ENCODE measurements at places on chromosomes 6 and 20.

DNA sequence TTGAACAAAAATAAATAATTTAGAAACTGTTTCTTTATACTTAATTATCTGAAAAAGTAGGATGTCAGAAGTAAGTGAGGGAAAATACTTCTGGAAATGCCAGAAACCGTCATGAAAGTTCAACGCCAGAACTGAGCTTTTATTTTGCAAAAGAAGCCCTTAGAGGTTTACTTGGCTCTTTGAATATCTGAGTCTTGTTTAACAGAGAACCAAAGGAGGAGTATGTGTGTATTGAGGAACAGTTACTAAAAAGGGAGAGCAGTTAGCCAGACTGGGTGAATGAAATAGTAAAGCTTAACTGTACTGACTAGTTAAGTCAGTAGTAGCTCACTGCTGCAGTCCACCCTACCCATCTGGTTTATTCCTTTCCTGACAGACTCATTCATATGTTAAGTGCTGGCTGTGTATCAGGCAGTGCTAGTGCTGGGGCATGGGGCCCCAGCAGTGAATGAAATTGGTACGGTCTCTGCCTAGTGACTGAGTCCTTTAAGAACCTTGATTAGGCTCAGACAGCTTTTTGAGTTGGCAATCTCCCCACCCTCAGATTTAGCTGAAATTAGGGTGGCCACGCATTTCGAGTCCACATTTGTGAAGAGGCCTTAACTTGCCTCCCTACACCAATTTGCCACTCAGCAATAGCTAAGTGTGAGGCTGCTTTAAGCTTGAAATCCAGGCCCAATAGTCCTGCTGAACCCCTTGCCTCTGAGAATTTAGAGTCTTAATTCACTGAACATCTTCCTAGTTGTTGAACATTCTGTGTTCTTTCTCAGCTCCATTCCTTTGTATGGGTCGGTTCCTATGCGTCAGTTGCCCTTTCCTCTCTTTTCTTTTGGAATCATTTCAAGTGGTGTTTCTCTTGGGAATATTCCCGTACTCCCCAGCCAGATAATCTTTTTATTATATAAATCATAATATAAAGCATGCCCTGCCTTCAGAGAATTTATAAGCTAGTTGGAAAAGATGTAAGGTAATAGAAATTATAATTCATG lies 20.2 kb downstream of the MAP3K4 start:
- no peak for DNase-seq

GRCh38 chr6:161557333-161558107 lies 283.7 kb upstream of the AGPAT4 start:
- DNase-seq, result no peak

GRCh38 chr6:106184629-106185028 lies 98.5 kb downstream of the PRDM1 start:
- no peak for DNase-seq

- DNase-seq, result peak; percentile 11
These were observed 223.7 kb downstream of the GMDS start for GRCh38 chr6:2021713-2022125.

DNA sequence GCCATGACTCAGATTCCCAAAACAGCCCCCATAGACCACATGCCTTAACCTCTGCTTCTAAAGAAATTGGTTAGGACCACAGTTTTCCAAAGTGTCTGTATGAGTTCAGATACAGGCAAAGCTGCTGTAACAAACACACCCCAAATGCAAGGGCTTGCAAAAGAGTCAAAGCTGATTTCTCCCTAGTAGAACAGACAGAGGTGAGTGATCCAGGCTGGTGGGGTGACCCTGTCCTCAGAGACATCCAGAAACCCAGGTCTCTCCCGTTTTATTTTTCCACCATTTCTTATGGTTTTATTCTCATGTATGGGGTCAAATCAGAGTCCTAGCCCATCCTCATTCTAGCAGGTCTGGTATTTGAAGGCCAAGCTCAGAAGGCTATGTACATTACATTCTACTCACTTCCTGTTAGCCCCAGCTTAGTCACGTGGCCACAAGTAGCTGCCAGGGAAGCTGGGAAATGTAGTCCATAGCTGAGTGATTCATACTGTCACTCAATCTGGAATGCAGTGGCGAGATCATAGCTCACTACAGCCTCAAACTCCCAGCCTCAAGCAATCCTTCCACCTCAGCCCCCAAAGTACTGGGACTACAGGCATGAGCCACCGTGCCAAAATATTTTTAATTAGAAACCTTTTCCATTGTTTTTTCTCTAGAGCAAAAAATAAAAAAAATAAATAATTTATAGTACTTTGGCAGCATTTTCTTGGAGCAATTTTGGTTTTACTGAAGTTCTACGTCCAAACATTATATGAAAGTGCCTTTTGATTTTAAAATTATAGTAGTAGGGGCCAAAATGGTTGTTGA lies 175.2 kb downstream of the ZMYND8 start:
- peak; percentile 89 for DNase-seq

GRCh38 chr20:42613076-42613475 lies 576.6 kb downstream of the PTPRT start:
- no peak for DNase-seq

- no peak for DNase-seq
These were observed 47.4 kb downstream of the BMP5 start for GRCh38 chr6:55827818-55828522.

- DNase-seq, result no peak
These were observed 1279.9 kb upstream of the EYS start for GRCh38 chr6:66986940-66987339.

- no peak for DNase-seq
These were observed 29.7 kb downstream of the EIF2S2 start for GRCh38 chr20:34082232-34082887.

- no peak for DNase-seq
These were observed 13.6 kb downstream of the PDE10A start for GRCh38 chr6:165649166-165650137.

- DNase-seq, result no peak
These were observed 147.7 kb downstream of the PRL start for GRCh38 chr6:22149096-22149495.

DNA sequence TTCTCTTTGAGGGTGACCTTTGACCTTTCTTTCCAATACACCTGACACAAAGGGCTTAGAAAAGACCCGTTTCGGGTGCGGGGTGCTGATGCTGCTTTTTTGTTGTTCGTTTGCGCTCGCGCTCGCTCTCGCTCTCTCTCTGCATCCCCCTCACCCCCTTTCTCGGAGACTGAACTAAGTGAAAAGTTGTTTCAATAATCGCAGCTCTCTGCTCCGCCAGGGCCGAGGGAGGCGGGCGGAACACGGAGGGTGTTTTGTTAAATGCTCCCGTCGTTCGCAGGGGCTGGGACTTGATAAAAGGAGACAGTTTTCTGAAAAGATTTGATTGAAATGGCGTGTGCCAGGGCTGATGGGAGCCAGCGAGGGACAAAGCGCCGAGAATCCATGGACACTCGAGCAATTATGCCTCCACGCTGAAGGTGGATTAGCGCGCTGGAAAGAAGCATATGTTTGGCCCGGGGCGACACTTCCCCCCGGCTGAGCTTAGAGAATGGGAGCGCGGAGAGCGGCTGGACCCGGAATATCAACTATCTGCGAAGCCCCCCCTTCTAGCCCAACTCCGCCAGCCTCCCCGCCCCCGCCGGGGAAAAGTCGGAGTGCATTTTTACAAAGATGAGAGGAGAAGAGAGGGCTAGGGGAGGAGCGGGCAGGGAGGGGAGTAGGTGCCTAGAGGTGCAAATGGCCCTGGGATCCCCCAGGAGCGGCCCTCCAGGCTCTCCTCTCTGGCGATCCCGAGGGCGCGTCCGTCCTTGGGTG lies 25.0 kb downstream of the TFAP2A start:
- no peak for DNase-seq

GRCh38 chr20:50282592-50283241 lies 92.1 kb downstream of the CEBPB start:
- no peak for DNase-seq

- peak; percentile 81 for DNase-seq
These were observed 722 bp downstream of the ISM1 start for GRCh38 chr20:13221673-13222318.

GRCh38 chr6:131640100-131640499 lies 3.0 kb downstream of the ENPP3 start:
- DNase-seq, result no peak

GRCh38 chr6:43971776-43972126 lies 155.5 kb downstream of the MRPL14 start:
- no peak for DNase-seq

- DNase-seq, result peak; percentile 42
These were observed 29.1 kb upstream of the PKIG start for GRCh38 chr20:44552950-44553908.

GRCh38 chr6:131651782-131652181 lies 14.7 kb downstream of the ENPP3 start:
- no peak for DNase-seq

DNA sequence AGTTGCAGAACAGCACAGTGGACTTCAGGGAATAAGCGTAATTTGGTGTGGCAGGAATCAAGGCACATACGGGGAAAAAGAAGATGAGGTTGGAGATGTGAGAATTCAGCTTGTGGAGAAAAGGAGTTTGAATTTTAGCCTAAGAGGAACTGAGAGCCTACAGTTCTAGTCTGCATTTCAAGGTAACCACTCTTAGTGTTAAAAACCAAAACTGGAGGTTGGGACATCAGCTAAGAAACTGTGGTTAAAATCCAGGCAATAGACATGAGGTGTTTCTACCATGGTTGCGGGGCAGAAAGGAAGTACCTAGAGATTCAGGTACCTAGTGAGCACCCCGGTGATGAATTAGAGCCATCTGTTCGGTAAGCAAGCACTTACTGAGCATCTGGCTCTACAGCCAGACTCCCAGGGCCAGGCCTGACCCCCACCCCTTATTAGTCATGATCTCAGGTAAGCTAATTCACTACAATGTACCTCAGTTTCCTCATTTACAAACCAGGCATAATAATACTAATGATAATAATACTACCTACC lies 44.4 kb downstream of the FAXC start:
- no peak for DNase-seq

GRCh38 chr6:167141667-167142432 lies 15.9 kb downstream of the GPR31 start:
- DNase-seq, result peak; percentile 62

- no peak for DNase-seq
These were observed 8.7 kb upstream of the RPP40 start for GRCh38 chr6:5012519-5012918.
